ENCODE measurements at places on chromosomes 7 and 10.

DNA sequence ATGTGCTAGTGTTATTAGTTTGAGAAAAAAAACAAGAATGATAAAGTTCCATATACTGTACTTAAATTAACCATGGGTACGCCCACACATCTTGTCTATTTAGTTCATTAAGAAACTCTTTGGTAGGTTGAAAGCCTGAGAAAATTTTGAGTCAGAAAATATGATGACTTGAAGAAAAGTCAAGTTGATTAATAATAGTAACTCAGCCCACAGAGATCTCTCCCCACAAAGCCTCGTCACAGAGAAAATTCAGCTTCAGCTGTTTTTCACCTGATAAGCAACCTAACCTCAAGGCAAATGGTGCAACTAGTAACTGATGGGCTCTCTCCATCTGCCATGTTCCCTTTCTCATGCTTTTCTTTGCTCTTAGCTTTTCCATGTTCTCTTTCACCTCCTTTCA, 1021.6 kb downstream of the GATA3 start:
- no peak for DNase-seq

GRCh38 chr7:65269150-65269856, 104.4 kb upstream of the ZNF92 start:
- peak; percentile 97 for DNase-seq

GRCh38 chr7:47034180-47034579, 547.7 kb downstream of the TNS3 start:
- no peak for DNase-seq

GRCh38 chr10:77328272-77328816, 309.3 kb downstream of the KCNMA1 start:
- no peak for DNase-seq

DNA sequence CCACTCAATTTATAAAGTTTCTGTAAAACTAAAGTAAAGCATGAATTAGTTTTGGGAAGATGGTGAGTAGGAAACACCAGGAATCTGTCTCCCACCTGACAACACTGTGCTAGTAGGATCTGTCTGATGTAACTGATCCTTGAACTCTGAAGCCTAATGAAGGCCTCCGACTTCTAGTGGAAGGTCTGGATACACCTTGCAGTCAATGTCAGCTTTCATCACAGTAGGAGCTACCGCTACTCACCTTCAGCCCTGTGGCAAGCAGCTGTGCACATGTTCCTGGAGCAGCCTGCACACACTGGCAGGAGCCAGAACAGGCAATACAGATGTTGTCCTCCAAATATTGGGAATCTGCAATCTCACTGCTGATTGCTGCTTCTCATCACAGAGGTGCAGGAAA, 471.4 kb downstream of the PTPRN2 start:
- no peak for DNase-seq

DNA sequence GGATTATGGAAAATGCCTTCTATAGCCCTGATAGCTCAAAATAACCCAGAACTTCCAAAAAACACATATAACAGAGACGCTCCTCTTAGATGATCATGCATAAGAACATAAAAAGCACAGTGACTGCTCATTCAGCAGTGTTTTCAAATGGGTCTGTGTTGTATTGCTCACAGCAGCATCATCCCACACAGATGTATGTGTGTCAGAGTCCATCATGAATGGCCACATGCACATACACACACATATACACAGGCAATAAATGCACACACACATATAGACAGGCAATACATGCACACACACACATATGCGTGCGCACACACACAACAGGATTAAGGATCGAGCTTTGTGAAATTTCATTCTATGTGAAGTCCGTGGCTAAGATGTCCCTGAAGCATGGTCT, 26.1 kb downstream of the TMEM273 start:
- DNase-seq: no peak

GRCh38 chr10:31581741-31582323, 262.8 kb downstream of the ZEB1 start:
- no peak for DNase-seq

- no peak for DNase-seq
These were observed 26.3 kb downstream of the DOCK1 start for GRCh38 chr10:126931544-126931943.

GRCh38 chr7:69654381-69654780, 56.1 kb downstream of the AUTS2 start:
- DNase-seq: peak; percentile 21
